ENCODE measurements at places on chromosomes 2 and 18.

DNA sequence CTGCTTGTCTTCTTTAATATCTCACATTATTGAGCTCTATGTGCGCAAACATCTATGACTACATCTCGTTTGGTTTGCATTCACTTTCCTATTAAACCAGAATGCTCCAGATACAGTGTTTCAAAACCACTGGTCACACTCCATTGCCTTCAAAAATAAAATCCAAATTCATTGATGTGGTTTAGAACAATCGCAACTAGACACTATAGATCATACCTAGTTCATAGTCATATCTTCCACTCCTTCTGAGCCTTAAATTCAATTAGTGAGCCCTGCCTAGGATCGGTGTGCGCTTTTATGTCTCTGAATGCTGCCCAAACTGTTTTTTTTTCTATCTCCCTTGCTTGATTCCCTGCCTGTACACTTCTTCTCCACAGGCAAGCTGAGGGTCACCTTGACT is 238.5 kb upstream of the RGPD4 start:
- no peak for DNase-seq

- DNase-seq, result peak; percentile 73
These were observed 759.4 kb downstream of the CBLN2 start for GRCh38 chr18:71784777-71785176.

- peak; percentile 22 for DNase-seq
These were observed 176.6 kb downstream of the VWC2L start for GRCh38 chr2:214587442-214587841.

DNA sequence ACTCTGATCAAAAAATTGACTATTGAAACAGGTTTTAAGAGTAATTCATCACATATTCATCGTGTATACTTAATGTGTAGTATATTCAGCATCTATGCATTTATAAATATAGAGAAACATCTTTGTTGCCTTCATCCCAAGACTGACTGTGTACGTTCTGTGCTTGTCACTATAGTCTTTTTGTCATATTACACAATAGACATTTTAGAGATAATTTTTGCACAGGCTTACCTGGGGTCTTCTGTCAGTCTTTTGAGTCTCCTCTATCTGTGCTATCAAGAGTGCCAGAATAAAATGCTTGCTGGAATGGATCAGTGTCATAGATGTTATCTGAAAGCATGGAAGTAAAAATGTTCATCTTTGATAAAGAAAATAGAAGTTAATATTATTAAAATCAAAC is 1047.7 kb upstream of the NRXN1 start:
- DNase-seq, result no peak

GRCh38 chr2:17940091-17940630 is 61.7 kb downstream of the KCNS3 start:
- no peak for DNase-seq

DNA sequence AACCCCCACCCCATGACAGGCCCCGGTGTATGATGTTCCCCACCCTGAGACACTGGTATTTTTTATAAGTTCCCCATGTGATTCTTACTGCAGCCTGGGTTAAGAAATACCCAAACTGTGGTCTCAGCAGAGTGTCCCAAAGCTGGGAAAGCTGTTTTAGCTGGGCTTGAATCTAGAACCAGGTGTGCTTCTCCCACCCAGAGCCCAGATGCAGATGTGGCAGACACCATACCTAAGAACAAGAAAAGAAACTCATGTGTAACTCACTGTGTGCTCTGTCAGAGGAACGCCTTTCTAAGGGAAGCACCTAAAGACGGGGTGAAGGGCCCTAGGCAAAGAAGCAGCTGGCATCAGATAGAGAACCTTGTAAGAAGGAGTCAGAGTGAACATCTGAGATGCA is 23.9 kb downstream of the DOK1 start:
- no peak for DNase-seq

- DNase-seq, result no peak
These were observed 42.3 kb downstream of the SULT1C2 start for GRCh38 chr2:108330979-108331378.

GRCh38 chr18:51447351-51448342 is 250.2 kb upstream of the MEX3C start:
- DNase-seq, result peak; percentile 94

- DNase-seq, result no peak
These were observed 23.1 kb downstream of the HS1BP3 start for GRCh38 chr2:20627712-20628380.

DNA sequence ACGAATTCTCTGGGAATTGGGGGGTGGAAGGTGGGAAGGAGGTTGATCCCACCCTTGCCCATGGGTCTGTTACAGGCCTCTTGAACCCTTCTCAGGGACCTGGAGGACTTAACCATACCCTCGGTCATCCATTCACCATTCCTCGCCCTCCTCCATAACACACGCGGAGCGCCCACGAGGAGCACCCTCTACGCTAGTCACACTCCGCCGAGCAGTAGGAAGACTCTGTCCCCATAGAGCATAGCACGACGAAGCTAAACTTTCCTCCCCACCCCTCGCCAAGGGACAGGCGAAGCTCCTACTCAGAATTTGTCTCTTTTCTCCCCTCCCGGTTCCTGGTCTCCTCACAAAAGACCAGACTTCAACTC is 611 bp upstream of the ITSN2 start:
- peak; percentile 11 for DNase-seq

- DNase-seq, result no peak
These were observed 34.4 kb downstream of the ACAA2 start for GRCh38 chr18:49778826-49779465.

DNA sequence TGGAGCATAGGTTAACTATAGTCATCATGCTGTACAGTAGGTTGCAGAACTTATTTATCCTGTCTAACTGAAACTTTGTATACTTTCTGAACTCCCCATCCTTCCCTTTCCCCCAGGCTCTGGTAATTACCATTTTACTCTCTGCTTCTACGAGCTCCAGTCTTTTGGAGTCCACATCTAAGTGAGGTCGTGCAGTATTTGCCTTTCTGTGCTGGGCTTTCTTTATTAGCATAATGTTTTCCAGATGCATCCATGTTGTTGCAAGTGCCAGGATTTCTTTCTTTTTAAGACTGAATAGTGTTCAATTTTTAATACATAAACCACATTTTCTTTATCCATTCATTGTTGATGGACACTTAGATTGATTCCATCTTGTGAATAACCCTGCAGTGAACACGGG is 464.1 kb downstream of the TGIF1 start:
- DNase-seq, result no peak

DNA sequence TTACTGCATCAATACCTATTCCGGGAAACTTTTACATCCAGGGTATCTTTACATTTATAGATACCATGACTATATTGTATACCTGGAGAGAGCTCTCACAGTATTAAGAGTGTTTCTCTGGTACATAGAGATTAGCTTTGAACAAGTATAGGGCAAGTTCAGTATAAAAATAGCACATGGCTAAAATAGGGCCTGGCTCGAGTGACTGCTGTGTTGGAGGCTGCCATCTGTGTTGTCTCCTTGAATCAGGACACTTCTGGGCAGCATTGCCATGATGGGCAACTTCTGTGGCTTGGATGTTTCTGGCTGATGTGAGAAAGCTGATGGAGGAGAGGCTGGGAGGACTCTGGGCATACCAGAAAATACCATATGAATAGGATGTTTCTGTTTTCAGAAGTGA is 18.7 kb downstream of the ARHGAP28 start:
- no peak for DNase-seq

DNA sequence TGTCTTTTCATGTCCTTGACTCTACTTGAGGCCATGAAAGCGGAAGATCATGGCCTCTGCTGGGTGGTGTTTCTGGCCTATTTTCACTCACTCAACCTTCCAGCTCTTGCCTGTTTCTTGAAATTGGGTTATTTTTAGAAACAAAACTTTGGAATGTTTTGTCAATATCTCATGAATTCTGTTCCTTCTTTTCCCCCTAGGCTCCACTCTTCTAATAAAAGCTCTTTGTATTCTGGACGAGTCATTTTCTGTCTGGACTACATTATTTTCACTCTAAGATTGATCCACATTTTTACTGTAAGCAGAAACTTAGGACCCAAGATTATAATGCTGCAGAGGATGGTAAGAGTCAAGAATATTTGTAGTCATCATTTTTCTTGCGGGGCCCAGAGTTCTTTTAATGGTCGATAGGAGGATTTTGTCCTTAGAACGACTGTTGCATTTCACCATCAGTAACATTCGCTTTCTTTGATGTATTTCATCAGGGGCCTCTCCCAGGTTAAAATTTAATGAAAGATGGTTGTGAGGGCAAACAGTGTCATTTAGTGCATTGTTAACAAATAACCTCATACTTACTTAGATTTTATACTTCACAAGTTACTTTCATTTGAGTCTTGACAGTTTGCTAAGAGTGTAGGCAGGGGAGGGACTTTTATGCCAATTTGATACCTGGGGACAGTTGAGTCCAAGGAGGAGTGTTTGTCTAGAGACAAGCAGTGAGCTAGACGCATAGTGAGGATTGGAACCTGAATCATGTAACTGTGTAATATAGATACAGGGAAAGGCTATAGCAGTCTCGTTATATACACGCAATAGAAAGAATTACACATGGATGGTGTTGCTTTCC is 64.6 kb downstream of the TRPM8 start:
- DNase-seq, result no peak

GRCh38 chr18:52700816-52701215 is 360.8 kb downstream of the DCC start:
- DNase-seq, result peak; percentile 86

- DNase-seq, result no peak
These were observed 2.3 kb downstream of the PKDCC start for GRCh38 chr2:42050010-42050702.

DNA sequence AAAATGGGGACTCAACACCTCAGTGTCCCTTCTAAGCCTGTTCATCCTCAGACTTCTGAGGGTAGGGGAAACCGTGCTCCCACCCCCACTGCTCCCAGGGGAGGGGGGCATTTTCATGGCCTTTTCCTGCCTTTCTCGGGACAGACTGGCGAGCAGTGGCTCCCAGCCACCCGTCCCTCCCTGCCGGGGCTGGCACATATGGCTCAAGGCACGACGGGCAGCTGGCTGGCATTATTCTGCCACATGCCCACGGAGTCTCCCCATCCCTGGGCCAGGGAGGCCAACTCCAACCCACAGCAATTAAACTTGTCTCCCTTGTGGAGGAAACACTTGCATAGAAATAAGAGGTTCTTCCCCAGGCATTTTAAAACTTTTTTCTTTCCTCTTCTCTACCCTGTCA is 148.5 kb upstream of the CBLN2 start:
- DNase-seq, result peak; percentile 73

DNA sequence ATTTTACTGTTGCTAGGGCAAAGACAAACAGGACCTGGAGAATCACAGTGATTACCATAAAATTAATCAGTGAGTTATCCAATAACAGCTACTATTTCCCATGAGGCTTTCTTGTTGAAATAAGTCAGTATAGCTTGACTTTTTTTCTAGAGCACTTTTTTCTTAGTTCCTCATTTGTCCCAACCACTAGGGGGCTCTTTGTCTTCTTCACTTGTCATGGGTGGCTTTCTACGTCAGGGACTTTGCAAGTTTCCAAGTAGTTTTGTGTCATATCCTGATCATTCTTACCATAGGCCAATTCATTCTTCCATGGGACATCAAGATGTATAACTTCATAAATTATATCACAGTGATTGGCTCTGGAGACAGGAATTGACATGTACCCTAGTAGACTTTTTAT is 1019.6 kb upstream of the PIK3C3 start:
- peak; percentile 73 for DNase-seq

GRCh38 chr2:196268538-196269338 is 97.4 kb upstream of the STK17B start:
- DNase-seq, result no peak

DNA sequence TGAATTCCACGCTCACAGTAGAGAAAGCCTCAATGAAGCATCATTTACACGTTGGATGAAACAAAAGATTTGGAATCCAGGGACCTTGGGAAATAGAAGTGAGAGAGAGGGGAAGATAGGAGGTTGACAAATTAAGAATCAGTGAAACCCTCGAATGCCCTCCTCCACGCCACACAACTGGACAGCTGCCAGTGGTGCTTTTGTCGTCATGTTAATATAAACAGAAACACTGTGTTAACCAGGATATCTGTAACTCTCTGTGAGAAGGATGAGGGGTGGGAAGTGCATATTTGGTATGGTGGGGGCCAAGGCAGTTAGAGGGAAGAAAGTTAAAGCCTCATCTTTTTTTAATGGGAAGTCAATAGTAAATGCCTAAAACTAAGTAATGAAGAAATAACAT is 108.7 kb downstream of the GFPT1 start:
- DNase-seq, result peak; percentile 14

- no peak for DNase-seq
These were observed 75.0 kb downstream of the CTIF start for GRCh38 chr18:48613589-48614404.

GRCh38 chr2:3312576-3313345 is 64.9 kb downstream of the EIPR1 start:
- no peak for DNase-seq
